ENCODE measurements at places on chromosomes 3 and 15. TPM values are rescaled to one million over a fixed set of nuclear protein-coding genes. Genes with fewer than 3 reads are reported as not detected.

The SLC24A5 gene
- total RNA-seq = 3.6 TPM

- DNase-seq = no peak
Observed at GRCh38 chr3:150377601-150378300, 30.3 kb upstream of the TSC22D2 start.

DNA sequence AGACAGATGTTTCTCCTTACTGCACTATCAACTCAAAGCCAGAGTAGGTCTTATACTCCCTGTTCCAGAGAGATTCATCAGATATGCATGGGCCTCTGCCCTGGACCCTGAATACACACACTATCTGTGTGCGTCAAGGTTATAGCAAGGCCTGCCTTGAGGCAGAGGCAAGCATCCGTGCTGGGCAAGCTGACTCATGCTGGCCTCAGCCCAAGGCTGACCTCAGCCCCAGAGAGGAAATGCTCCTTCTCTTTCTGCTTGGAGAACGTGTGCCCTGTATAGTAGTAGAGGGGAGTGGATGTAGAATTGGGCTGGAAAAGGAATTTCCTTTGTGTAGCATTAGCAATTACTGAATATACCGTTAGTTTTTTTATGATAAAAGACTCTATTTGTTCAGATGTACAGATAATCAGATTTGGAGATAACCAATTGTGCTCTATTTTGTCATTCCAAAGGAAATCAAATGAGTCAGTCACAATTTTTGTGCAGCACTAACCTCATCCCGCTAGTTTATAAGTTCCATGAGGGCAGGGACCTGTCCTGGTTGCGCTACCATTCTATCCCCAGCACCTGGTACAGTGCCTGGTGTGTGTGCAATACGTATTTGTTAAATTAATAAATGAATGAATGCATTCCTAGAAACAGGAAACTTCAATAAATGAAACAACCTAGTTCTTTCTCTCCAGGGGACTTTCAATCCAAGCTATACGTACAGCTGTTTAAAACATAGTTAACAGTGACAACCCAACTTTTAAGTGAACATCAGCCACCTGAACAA is 13.3 kb upstream of the PAQR9 start:
- DNase-seq = no peak

The CGGBP1 gene
- total RNA-seq = 62.9 TPM

DNA sequence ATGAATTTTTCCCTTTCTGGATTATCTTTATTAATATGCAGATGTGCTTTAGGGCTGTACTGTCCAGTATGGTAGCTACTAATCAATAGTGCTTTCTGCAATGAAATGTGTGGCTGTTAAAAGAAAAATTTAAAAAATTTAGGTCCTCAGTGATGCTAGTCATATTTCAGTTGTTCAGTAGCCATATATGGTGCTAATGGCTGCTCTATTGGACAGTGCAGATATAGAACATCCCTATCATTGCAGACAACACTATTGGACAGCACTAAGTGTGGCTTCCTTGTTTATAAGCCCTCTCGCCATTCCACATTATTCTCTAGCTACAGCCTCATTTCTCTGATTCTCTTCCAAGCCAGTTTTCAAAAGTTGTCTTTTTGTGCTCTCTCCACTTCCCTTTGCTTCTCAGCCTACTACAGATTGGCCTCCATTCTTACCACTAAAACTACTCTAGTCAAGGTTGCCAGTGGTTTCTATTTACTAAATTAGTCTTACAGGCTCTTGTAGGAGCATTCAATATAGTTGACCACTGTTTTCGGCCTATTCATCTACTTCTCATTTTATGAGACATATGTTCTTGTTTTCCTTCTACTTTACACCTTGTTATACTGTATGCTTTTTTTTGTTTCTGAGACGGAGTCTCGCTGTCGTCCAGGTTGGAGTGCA is 9.5 kb downstream of the MAPK6 start:
- DNase-seq = no peak

DNA sequence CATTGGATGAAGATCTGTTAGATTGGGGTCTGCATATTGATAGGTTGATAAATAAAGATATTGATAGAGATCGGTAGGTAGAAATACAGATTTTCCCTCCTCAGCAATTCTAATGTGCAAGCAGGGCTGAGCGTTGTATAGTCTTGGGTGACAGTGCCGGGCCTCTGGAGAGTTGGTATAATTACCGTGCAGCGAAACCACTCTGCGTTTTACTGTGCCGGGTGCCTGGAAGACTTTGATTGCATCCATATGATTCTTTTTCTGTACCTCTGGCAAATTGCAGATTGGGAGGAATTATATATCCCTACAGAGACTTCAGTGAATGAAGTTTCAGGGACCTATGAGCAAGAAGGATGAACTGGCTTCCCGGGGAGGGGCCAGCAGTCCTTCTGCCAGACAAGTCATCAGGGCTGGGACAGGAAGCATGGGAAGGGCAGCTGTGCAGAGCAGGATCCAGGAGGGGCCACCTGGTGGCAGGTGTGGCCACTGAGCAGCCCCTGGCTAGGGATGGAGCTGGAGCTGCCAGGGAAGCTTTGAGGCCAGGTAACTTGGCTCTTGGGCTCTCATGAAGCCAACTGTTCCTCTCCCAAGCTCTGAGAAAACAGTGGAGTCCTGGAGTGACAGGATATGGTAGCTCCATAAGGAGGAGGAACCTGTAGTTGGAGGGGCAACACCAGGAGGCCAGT is 132.5 kb downstream of the APBA2 start:
- no peak for DNase-seq

DNA sequence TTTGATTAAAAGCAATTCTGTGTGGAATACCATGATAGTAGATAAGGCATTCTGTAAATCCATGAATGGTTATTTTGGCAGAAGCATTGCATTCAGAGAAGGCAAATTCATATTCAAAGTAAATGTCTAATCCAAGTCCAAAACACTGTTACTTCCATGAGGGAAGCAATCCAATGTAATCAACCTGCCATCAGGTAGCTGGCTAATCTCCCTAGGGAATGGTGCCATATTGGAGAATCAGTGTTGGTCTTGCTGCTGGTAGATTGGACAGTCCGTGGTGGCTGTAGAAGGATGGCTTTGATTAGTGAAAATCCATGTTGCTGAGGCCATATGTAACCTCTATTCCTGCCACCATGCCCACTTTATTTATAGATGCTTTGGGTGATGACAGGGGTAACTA is 72.1 kb upstream of the TNIK start:
- DNase-seq = no peak

DNA sequence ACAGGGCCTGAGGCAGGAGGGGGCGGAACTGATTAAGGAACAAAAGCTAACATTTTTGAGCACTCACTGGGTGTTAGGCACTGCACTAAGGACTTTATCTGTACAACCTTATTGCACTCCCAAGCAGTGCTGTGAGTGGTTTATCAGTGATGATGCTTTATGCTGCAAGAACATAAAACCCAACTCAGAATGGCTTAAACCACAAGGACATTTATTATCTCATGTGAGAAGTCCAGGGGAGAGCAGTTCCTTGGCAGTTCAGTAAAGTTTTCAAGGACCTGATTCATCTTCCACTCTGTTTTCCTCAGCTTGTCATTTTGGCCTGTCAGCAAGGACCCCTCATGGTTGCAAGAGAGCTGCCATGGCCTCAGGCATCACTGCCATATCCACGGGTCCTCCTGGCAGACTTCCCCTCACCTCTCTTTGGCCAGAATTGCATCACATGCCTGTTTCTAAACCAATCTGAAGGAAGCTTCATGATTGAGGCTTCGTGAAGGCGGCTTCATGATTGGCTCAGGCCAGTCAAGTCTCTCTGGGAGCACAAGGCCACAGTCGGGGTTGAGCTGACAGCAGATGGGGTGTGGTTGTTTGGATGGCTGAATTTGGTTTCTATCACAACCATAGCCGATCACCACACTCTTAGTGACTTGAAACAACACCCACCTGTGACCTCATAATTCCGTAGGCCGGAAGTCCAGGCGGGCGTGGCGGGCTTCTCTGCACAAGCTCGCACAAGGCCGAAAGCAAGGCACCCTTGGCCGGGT is 15.8 kb downstream of the EFCC1 start:
- DNase-seq = no peak

The LINS1 gene
- total RNA-seq = 19.6 TPM

The ZNF80 gene
- total RNA-seq = not detected

The SPTBN5 gene
- total RNA-seq = 1.7 TPM

The SETD2 gene
- total RNA-seq = 72.1 TPM

DNA sequence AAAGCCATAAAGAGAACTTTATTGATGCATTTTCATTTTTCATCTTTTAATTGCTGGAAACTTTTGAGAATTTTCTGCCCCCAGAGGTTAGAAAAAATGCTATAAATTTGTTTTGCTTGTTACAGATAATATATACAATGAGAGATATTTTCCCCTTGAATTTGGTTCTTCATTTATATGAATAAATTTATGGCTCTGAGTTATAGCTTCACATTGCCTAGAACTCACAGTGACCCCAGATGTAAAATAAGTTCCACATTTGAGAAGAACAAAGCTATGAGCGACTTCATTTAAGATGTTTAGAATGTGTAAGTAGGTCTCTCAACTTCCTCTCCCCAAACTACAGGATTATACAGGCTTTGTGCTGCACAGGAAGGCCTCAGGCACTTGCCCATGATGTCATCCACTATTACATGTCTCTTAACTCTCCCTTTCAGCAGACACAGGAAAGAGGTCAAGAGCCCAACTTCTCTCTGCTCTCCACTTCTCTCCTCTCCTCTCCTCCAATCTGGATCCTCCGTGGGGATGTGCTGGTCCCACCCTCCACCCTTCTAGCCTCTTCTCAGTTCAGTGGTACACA is 92.8 kb downstream of the DUT start:
- DNase-seq = no peak

The LRRC31 gene
- total RNA-seq = not detected

- peak; percentile 84 for DNase-seq
Observed at GRCh38 chr3:105938101-105938500, 69.3 kb upstream of the CBLB start.

All from skin of body (tissue), 3 donors.